NCI-H774 (cell line): ENCODE measurements at places on chromosomes 5 and 9.

GRCh38 chr9:92275541-92275940 is 18.0 kb downstream of the IARS1 start:
- DNase-seq: no peak

DNA sequence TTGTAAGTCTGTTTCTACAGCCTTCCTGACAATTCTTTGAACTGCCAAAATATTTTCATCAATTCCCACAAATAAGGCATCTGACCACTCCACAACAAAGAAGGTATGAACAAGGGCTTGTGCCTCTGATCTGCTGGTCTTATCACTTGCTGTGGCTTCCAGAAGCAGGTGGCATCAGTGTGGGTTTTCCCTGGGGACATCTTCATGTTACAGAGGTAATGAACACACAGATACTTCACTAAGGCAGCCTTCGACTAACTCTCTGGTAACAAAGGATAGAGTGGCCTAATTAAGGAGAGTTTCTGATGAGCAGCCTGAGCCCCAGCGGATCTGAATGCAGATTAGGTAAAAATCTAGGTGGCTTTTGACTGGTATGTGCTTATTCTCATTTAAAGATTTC is 15.2 kb upstream of the ERAP2 start:
- no peak for DNase-seq

DNA sequence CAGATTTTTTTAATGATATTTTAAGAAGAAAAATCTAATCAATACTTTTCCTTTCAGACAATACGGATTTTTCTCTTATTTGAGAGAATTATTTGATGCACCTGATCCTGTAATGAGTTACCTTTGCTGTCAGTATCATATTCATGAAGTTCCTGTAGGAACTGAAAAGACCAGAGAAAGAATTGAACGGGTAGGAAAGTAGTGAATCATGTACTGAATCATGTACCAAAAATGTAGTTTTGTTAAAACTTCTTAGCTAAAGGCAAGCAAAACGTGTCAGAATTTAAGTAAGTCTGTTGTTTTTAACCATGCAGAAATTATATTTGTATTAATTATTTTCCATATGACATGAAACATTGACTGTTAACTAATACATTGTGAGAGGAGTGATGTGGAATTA is 56.6 kb downstream of the SMC5 start:
- DNase-seq: no peak

GRCh38 chr5:2103940-2104339 is 221.2 kb upstream of the IRX4 start:
- no peak for DNase-seq

DNA sequence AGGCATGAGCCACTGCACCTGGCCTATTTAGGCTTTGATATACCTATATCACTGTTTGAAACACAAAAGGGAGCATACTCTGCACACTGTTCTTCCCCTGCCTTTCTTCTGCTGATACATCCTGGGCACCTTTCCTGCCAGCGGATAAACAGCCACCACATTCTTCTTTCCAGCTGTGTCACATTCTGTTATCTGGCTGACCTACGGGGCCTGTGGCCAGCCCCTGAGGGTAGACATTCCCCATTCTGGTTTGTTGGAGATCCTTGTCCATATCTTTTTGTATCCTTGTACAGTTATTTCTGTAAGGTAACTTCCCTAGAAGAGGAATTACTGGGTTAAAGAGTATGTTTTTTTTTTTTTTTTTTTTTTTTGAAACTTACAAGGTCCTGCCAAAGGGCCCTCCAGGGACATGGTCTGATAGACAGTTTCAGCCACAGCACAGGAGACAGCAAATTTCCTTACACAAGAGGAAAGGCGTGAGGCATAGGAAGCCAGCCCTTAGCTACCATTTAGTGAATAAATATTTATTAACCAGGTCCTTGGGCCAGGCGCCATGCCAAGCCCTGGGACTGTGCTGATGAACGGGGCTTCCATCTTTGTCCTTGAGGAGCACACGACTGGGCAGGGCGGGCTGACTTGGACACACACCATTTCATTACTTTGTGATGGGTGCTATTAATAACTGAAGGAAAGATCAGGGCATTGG is 57.8 kb downstream of the ERGIC1 start:
- DNase-seq: no peak

DNA sequence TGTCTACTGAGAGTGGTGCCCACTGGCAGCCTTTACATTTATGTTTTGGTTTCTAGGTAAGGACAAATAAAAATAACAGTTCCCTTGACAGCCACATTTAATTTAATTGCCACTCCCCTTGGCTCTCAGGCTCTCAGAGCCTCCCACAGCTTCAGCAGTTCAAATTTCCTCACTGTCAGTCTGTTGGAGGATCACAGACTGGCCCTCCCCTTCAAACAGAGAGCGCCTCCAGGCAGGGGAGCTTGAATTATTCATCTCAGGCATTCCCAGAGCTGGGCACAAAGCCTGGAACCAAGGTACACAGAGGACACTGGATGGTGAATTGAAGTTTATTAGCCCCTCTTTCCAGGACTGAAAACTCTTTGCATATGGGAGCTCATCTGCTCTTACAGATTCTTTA is 407.7 kb downstream of the SPOCK1 start:
- no peak for DNase-seq

GRCh38 chr5:14039576-14039975 is 95.1 kb upstream of the DNAH5 start:
- DNase-seq: no peak

DNA sequence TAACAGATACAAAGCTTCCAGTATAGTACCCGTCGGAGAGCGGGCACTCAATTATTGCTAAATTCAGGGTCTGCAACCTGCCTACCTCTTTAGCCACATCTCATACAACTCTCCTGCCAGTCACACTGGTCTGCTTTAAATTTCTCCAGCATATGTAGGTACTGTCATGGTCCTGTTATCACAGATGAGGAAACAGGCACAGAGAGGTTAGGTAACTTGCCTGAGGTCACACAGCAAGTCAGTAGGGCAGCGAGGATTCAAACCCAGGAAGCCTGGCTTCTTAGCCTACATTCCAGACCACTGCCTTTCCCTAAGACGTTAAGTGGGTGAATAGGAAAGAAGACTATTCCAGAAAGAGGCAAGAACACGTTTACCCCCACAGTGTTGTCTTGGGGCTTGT is 186.0 kb upstream of the NFIB start:
- no peak for DNase-seq

- no peak for DNase-seq
These were observed 13.8 kb upstream of the ZDHHC11 start for GRCh38 chr5:864492-865167.

DNA sequence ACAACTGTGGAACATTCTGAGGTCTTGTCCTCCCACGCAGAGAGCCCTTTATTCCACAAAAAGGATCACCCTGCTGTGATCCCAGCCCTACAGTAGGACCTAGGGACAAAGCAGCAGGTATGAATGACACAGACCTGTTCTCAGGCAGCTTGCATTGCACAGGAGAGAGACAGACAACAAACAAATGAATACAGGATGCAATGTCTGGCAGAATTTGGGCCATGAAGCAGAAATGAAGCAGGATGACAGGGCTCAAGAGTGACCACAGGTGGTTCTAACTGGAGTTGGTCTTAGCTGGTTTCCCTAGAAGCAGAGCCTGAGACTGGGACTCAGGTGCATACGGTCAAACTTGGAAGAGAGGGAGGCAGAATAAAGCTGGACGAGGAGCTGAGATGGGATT is 388.8 kb downstream of the CDK5RAP2 start:
- no peak for DNase-seq
